ENCODE measurements at places on chromosomes 1 and 21.

GRCh38 chr21:40902299-40902698, 55.3 kb upstream of the DSCAM start:
- DNase-seq, result no peak

GRCh38 chr1:104868794-104869193, 1119.1 kb downstream of the AMY1C start:
- DNase-seq, result no peak

DNA sequence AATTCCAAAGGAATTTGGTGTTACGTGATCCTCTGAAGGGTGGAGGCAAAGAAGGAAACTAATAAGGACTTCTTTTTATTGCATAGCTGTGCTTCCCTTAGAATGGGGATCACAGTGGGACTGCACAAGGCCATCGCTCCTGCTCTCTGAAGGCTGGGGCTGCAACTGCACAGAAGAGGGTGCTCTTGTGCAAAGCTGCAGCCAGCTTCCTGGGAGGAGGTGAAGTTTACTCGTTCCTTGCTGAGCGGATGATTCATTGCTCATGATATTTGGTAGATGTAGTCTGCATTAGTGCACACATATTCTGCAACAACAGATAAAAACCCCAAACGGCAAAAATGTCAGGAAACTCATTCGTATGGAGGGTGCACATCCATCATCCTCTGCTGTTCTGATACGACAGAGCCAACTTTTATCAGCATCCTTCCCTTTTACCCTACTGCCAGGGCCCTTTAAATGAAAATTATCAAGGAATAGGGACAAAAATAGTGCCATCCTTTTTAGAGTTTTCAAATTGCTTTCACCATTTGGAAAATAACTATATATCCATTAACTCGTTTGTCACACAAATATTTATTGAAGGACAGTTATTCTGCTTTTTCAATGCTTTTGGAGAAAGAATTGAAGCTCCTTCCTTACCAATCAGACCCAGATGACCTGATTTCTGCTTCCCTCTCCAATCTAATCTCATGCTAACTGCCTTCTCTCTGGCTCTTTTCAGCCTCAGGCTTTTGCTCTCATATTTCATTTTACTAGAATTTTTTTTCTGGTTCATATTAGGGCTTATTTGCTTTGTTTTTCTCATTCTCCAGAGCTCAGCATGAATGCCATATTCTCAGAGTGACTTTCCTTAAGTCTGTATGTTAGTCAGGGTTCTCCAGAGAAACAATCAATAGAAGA, 263.6 kb downstream of the DUSP10 start:
- peak; percentile 29 for DNase-seq

DNA sequence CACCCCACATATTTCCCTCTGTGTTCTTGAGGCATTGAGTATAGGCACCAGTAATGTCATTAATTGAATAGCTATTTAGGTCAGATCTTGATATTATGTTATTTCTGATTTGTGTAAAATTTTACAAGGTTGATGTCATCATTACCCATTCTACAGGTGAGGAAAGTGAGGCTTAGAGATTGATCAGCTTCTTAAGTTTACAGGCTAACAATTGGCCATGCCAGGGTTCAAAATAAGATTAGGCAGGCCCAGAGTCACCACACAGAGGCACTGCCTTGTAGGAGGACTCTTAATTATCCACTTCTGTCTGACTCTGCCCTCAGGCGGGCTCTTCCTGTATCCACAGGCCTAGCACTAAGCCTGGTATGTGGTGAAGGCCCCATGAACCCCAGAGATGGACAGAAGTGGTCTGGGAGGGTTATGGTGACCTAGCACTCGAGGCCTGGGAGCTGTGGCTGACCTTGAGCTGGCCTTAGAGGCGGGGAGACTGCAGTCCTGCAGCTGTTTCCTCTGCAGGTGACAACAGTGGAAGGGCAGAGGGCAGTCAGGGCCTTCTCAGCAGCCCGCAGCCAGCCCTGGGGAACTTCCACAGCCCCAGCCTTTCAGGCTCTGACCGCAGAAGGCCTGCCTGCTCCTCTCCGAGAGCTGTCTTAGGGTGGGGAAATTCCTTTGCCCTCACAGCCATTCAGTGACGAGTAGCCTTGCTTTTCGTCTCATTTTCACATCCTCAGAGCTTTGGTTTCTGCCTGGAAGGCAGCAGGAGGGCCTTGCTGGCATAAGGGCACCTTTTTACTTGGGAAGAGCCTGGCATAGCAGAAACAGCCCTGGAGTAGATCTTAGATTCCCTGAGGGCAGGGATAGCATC, 12.2 kb downstream of the ZDHHC18 start:
- no peak for DNase-seq

- peak; percentile 60 for DNase-seq
These were observed 3.3 kb downstream of the AHDC1 start for GRCh38 chr1:27600498-27601175.

DNA sequence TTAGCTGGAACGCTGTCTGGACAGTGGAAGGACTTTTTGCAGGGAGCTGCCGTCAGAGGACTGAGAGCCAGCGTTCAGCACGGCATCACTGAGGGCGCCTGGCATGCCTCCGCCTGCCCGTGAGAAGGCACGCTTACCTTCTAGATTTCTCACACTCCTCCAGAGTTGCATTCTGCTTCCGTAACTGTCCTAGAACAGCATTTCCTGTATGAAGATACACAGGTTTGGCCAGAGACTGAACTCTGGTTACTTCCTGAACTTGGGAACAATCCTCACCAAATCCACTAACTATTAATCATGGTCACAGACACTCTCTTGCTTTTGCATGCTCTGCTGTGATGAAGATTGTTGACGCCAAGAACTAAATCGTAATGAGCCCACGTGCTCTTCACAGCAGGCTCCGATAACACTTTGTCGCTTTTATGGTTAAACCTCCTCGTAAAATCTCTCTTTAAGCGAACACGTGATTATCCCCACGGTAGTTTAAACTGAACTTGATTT, 93.5 kb downstream of the KIF26B start:
- no peak for DNase-seq

- DNase-seq, result no peak
These were observed 67.5 kb downstream of the NVL start for GRCh38 chr1:224262373-224263054.

DNA sequence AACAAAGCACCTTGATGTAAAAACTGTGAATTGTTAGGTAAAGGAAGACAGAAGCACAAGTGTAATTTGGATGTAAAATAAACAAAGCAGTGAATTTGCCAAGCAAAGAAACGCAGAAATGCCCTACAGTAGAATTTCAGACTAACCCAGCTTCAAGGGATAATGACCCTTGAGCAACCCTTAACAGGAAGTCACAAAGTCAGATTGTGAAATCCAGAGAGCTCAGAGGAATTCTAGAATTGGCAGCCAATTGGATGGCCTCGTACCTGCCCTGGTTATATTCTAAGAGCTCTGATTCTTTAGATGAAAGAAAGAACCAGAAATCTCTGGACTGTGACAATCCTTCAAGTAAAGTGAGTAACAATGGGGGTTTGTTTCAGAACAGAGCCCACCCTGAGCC, 152.7 kb upstream of the CHRM3 start:
- DNase-seq, result no peak

DNA sequence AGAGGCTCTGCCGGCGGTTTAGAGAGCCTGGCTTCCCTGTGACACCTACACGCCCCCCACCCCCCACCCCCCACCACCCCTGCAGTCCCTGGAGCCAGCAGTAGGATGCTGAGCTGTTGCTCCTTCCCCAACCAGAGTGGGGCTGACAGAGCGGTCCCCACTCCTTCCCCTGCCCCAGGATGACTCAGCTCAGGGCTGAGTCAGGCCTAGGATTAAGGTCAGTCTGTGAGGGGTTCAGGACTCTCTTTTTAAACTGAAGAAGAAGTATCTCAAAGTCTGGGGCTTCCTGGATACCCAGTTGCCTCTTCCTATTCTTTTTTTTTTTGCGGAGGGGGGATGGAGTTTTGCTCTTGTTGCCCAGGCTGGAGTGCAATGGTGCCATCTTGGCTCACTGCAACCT, 19.1 kb downstream of the DMBX1 start:
- DNase-seq, result no peak

- DNase-seq, result no peak
These were observed 53.2 kb downstream of the DDAH1 start for GRCh38 chr1:85411567-85412305.

DNA sequence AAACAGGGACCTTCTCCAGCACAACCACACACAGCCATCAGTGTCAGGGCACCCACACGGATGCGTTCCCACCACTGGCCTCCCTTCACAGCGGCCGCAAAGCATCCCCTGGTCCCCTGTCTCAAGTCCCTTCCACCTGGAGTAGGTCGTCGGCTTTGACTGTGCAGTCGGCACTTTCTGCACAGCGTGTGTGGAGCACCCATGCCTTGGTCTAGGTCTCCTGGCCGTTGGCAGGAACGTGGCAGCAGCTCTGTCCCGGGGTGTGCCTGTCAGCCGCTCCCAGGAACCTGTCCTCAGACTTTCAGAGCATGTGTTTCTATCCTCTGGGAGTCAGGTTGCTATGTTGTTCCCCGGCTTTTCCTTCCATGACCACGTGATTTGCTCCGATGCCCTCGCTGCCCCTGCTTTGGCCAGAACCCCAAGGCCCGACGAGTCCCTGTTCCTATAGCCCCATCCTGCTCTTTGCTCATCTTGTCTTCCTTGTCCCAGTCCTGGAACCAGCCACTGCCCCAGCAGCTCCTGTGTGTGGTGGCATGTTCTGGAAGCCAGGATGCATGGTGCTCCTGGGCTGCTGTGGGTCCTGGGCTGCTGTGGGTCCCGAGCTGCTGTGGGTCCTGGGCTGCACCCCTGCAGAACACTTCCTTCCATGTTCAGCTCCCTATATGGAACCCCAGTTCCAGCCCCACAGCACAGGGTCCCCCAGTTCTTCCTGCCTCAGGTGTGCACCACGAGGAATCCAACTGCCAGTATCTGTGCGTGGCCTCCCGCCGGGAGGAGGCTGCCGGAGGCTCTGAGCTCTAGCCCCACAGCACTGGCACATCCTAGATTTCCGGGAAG, 84.2 kb upstream of the COL6A1 start:
- no peak for DNase-seq

DNA sequence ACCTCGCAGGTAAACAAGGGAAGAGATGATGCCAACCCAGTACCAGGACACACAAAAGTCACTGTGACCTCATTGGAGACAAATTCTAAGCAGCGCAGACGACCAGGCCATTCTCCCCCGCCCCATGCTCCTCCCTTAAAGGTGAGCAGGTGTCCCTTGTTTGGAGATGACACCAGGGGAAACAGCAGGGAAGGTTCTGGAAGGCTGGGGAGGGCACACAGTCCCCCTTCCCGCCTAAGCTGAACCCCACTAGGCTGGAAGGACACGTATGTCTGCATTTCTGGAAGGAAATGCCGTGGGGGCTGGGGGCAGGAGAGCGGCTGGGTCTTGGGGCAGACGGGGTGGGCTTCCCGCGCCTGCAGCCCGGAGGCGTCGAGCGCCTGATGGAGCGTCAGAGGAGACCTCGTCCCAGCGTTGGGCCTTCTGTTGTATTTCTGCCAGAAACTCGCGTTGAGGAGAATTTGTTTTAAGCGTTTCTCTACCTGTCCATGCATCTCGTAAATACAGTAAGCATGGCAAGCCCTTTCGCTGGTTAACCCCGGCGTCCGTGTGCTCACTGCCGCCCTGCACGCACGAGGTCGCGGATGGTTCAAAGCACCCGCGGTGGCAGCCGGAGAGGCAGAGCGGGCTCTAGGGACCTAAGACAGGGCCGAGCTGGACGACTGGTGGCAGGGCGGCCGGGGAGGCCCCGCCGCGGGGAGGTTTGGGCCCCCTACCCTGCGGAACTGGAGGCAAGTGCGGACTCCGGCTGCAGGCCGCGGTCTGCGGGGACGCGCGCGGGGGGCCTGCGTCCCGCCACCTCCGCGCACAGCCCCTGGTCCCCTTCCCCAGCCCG, 1.2 kb upstream of the LHX4 start:
- peak; percentile 24 for DNase-seq

DNA sequence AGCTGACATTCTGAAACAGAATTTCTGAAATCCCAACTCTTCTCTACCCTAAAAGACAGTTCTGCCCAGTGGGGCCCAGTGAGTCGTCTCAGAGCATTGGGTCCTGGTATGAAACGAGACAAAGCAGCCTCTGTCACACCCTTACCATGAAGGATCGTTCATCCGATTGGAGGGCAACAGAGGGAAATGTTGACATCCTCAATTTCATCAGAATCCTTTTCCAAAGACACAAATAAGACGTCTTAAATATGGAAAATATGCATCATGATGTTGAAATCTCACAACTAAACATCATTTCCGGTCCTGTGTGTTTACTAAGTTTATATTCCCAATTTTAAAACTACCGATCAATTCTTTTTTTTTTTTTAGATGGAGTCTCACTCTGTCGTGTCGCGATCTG, 112.1 kb upstream of the SLC45A1 start:
- DNase-seq, result no peak

DNA sequence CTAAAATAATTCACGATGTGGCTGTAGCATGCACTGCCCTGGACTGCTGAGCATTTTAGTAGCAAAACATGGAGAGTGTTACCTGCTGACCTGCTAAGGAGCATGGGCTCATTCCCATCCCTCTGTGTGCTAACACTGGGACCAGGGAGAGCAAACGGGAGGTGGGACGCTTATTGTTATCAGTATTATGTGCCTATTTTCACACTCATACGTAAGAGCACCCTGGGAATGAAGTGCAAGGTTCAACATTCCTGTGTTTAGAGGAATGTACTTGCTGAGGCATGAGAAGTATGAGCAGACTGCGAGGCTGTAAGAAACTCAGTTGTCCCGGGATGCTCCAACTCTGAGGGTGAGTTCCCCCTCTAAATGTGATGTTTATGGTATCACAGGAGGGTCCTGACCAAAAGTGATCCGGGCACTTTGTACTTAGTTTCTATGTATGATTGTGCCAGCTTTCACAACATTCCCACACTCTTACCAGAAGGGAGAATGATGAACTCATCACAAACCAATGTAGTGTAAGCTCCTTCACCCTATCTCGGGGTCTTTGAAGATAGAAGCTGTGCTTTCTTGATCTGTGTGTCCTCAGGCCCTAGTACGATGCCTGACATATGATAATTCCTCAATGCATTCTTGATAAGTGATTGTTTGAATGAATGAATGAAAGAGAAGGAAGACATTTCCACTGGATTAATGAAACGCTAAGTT, 164.8 kb downstream of the KCNJ6 start:
- no peak for DNase-seq

- no peak for DNase-seq
These were observed 131.0 kb upstream of the LMO4 start for GRCh38 chr1:87197641-87198040.

DNA sequence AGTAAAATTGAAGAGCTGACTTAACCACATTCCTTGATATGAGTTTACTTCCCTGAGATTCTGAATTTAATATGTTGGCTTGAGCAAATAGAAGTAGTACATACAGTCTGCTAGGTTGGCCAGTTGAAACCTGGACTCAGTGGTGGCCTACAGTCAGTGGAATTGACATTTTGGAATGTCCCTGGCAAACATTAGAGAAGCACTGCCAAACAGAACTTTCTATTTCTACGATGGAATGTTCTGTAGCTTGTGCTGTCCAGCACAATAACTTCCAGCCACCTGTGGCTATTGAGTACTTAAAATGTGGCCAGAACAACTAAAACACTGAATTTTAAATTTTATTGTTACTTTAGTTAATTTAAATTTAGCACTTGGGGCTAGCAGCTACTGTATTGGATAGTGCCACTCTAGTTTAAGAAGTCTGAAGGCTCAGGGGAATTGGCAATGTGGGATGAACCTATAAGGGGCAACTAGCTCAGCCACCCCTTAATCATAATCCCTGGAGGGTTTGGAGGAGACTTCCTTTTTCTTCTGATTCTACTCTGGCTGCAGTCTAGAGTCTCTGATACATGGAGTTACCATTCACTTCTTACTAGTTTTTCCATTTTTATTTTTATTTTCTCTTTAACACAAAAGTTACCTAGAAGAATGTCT, 10.3 kb upstream of the TEDDM1 start:
- DNase-seq, result no peak

- DNase-seq, result no peak
These were observed 16.4 kb downstream of the PBX1 start for GRCh38 chr1:164575356-164575886.

GRCh38 chr1:175514387-175514953, 228.9 kb downstream of the TNR start:
- DNase-seq, result peak; percentile 9

Measured in GDM1 (cell line).